ENCODE measurements at places on chromosomes 4 and X.

DNA sequence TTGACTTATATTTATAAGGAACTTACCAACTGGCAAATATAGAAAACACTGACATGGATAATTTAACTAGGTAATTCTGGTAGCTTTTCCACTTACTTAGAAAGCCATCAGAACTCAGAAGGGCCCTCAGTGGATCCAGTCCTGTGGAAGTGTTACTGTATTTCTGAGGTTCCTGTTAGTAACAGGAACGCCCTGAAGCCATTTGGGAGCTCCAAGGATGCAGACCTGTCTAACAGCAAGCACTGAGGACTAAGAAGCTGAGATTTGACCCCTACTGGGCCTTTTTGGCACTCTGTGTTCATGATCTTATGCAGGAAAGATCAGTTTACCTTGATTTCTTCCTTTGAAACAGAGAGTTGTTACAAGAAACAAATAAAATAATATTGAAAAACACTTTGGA, 46.0 kb upstream of the TLL1 start:
- no peak for DNase-seq

- no peak for DNase-seq
Observed at GRCh38 chr4:84877051-84877833, 89.2 kb downstream of the WDFY3 start.

DNA sequence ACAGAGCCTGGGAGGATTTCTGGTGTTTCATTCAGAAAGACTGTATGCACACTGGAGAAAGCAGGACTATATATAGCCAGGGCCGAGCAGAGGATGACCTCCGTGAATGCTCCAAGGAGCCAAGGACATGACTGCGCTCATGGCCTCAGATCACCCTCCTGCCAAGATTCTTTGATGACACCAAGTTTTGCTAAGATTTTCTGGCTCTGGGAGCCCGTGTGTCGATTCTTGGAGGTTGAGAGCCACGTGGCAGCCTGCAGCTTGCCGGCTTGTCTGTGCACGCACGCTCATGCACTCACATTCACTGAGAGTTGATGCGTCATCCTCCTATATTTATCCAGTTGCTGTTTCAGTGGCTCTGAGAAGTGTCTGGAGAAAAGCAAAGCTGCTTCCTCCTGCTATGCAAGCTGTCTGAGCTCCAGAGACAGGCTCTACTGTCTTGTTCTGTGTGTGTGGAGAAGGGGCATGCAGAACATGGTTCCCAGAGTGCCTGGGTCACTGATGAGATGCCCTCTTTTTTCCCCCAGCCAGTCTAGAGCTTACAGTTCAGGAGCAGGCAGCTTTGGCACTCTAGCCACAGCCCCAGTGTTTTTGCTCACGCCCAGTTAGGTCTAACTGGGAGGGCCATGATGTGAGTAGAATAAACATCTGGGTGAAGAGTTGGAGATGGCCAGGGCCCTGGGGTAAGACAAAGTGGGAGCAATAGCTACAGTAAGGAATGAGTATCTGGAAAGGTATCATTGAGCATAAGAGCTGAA, 64.9 kb upstream of the SCOC start:
- no peak for DNase-seq

DNA sequence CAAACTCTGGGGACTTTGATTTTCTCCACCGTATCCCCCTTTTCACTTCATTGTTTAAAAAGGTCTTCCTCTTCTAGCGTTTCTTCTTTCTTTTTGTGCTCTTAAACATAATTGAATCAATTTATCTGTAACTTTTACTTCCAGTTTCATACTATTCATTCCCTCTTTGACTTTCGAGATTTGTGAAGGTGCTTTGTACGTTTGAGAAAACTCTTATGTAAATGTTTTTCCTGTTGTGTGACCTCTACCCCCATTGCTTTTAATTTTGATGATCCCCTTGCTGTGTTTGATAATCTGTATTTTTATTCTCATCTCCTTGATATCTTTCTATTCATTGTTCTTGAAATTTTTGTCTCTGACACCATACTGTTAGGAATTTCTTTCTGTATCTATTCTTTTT, 4.8 kb downstream of the USP38 start:
- DNase-seq, result no peak

GRCh38 chrX:23387550-23388184, 53.0 kb downstream of the PTCHD1 start:
- no peak for DNase-seq

- no peak for DNase-seq
Observed at GRCh38 chr4:77006753-77007353, 57.3 kb downstream of the SEPTIN11 start.

GRCh38 chrX:122133478-122133877, 1050.6 kb upstream of the GRIA3 start:
- DNase-seq, result no peak

- DNase-seq, result peak; percentile 21
Observed at GRCh38 chr4:55321707-55322264, 24.3 kb upstream of the SRD5A3 start.

DNA sequence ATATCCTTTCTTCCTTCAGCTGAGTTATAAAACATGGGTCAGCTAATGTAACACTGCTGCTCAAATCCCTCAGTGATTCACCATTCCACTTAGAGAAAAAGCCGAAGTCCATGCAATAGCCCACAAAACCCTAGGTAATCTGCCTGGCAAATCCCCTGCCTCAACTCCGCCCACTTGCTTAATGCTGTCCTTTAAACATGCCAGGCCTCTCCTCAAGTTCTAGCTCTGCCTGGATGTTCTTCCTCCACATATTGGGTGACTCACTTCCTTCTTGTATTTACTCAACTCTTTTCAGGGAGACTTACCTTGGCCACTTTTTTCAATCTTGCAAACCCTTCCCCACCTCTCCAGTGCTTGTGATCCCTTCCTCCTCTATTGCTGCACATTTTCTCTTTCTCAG, 89.8 kb downstream of the EMCN start:
- no peak for DNase-seq

GRCh38 chr4:44532851-44533250, 84.2 kb upstream of the KCTD8 start:
- DNase-seq, result no peak

Data from NCI-H2171 (cell line).